ENCODE measurements at places on chromosomes 2 and 18. TPM values are rescaled to one million over a fixed set of nuclear protein-coding genes. Genes with fewer than 3 reads are reported as not detected.
A peak's percentile ranks its signal among the peaks of the same experiment; 100 is the strongest.

GRCh38 chr2:104402825-104403224 lies 451.1 kb upstream of the POU3F3 start:
- DNase-seq: no peak

DNA sequence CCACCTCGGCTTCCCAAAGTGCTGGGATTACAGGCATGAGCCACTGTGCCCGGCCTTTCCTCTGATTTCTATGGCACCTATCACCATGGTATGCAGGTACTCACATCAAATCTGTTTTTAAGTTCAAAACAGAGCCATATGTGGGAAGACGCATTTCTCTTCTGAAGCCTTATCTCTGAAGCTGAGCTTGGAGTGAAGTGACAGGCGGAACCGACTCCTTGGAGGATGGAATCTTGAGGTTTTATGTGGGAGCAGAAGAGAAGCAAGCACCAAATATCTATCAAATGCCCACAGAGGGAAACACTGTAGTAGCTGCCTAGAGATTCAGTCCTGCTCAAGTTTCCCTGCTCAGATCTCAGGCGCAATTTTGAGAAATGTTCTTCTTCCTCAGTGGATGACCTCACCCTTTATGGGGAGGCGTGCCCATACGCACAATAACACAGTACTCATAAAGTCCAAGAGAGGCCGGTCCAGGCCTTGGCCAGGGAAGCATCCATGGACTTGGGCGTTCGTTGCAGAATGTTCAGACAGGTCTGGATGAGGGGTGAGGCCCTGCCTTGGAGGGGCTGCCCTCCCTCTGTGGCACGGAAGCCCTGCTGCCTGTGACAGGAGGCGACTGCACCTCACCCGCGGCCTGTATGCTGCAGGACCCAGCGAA lies 67.9 kb downstream of the HNRNPLL start:
- DNase-seq: peak; percentile 46

DNA sequence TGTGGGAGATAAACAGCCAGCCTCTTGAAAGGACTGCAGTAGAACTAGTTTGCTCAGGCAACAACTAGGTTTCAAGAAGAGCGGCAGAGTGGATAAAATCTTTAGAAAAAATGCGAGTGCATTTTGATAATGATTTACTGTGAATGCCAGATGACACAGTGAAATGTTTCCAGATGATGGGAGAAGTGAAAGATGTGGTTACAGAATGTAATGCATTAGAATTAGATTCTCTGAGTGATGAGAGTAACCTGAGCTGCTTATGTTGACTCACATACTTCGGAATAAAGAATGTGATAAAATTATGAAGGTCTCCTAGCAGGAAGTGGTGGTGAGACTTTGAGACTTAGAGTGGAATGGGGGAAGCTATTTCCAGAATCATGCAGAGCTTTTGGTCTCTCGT lies 184.3 kb downstream of the GULP1 start:
- no peak for DNase-seq

GRCh38 chr18:23143815-23144261 lies 8.6 kb downstream of the CABLES1 start:
- peak; percentile 75 for DNase-seq

Gene CCDC102B
- 17.0 TPM for polyA plus RNA-seq

Gene GCG
- polyA plus RNA-seq: 12.2 TPM

Gene ABCA12
- polyA plus RNA-seq: not detected

Gene TUBA4A
- polyA plus RNA-seq: 77.1 TPM
